Psoas muscle (tissue), 8 donors: ENCODE measurements at places on chromosomes 16 and 17. TPM values are rescaled to one million over a fixed set of nuclear protein-coding genes. Genes with fewer than 3 reads are reported as not detected.
A peak's percentile ranks its signal among the peaks of the same experiment; 100 is the strongest.

DNA sequence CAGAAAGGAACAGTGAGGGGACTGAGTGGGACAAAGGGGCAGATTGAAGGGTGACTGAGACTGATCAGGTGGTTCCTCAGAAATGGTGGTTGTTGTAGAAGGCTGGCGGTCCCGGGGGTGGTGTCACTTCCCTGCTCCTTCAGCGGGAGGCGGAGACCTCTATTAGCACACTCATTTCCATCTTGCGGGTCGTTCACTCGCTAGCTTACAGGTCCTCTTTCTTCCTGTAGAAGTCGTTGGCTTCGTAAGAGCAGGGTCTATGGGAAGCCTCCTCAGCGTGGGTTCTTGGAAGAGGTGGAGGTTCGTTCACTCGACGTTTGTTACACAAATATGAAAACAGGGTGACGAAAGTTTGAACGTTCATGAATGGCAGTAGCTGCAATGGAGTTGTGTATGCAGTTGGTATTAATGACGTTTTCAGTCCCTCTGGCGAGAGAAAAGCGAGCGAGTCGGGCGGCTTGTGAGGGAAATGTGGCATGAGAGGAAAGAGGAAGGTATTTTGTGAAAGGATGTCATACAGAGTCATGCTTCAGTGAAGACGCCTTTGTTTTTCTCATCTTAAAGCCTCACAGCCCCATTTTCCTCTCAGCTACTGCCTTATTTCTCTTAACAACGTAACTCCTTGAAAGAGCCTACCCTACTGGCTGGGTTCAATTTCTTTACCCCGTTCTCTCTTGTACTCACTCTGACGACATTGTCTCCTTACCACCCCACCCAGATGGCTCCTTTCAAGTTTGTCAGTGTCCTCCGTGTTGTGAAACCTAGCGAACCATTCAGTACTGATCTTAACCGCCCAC is 667 bp downstream of the EFCAB13 start:
- DNase-seq = peak; percentile 77
- H3K27ac ChIP-seq = peak overlapping the region; percentile 64
- peak overlapping the region; percentile 64 for H3K4me3 ChIP-seq
- no peaks in the 10 kb centered on the region for H3K36me3 ChIP-seq

GRCh38 chr17:6070913-6071511 is 833 bp downstream of the WSCD1 start:
- peak overlapping the region; percentile 72 for H3K4me3 ChIP-seq
- peak overlapping the region; percentile 36 for H3K27ac ChIP-seq
- DNase-seq = no peak
- H3K36me3 ChIP-seq = no peaks in the 10 kb centered on the region

- no peaks in the 10 kb centered on the region for H3K27me3 ChIP-seq
- H3K36me3 ChIP-seq = no peaks in the 10 kb centered on the region
These were observed 2.9 kb downstream of the RNF167 start for GRCh38 chr17:4942760-4943508.

DNA sequence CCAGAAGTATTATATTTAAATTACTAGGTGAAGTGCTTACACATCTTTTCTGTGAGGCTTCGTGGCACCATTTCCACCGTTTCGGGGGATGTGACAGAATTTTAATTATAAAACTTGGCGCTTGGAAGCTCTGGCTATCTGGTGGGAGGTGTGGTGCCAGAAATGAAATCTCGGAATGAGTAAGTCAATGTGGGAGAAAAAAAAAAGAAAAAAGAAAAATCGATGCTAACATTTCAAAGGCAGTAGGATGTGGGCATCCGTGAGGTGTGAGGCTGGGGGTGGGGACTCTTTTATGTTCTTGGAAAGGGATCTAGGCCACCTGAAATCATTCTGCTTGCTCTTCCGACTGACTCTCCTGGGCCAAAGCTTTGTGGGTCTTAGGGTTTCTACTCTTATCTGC is 21.9 kb downstream of the CPPED1 start:
- no peak for DNase-seq
- H3K4me3 ChIP-seq = no peak overlapping the region
- no peaks in the 10 kb centered on the region for H3K27me3 ChIP-seq
- no peaks in the 10 kb centered on the region for H3K4me1 ChIP-seq

- H3K4me3 ChIP-seq = no peak overlapping the region
- peaks cover 97% of the 10 kb centered on the region for H3K36me3 ChIP-seq
- H3K27me3 ChIP-seq = no peaks in the 10 kb centered on the region
These were observed 89.2 kb downstream of the ABCC6 start for GRCh38 chr16:16133943-16134604.

The ALDH3A1 gene
- total RNA-seq = 6.5 TPM
